HL-60 (cell line): ENCODE measurements at places on chromosomes 2 and 18.

DNA sequence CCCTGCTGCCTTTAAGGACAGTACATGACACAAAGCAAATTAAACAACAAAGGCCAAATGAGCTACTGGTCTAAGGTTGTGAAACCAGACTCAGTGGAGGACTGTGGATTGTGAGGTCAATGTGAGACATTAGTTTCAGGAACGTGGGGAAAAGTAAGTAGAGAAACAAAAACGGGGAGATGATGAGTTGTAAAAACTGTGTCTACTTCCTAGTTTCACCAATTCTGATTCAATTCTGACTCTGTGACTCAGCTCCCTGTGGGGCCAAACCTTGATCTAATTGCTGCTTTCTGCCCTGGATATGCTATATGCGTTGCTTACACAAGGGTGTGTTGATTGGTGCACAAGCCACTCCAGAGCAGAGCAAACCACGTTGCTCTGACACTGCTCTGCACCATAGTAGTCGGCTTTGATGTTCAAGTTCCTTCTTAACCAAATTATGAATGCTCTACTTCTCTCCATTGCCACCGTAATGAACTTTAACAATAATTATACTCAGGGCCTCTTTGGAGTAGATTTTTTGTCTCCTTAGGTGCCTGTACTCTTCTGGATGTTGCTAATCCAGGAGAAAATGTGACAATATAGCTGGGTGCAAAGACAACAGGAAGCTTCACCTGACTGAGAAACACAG, 1640.1 kb upstream of the CELF4 start:
- no peak for DNase-seq

DNA sequence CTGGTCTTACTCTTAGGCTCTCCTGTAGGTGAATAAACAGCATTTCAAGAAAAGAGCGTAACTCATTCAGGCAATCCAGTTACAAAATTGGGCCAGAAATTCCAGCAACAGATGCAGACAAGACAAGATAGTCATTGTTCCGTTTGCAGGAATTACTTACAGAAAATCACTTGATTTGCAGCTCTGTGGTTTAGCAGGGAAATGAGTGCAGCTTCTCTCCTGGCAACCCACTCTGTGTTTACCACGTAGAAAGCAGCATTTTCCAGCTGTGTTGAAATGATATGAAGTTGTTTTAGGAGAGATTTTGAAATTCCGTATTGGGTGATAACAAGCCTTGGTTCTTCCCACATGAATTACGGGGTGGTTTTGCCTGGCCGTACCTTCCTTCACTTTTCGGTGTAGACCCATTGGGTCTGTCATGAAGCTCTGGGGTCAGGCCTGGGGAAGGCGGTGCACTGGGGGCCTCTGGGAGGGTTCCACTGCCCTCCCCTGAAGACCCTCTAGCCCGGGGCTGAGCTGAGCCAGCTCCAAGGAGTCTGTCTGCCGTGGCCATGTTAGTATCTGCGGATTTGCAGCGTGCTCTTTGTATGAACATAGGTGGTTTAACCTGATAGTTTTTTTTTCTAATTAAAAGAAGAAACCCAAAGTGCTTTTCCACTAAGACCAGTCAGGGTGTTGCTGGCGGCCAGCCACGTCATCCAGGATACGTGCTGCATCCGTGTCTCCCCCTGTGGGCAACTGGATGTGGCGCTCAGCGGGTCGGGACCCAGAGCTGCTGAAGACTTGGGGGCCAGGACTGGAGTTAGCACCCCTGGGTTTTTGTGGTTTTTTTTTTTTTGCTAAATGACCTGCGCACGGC, 58.9 kb upstream of the KCNG2 start:
- no peak for DNase-seq

- DNase-seq: no peak
These were observed 4.4 kb downstream of the MAP4K3 start for GRCh38 chr2:39432701-39433100.

DNA sequence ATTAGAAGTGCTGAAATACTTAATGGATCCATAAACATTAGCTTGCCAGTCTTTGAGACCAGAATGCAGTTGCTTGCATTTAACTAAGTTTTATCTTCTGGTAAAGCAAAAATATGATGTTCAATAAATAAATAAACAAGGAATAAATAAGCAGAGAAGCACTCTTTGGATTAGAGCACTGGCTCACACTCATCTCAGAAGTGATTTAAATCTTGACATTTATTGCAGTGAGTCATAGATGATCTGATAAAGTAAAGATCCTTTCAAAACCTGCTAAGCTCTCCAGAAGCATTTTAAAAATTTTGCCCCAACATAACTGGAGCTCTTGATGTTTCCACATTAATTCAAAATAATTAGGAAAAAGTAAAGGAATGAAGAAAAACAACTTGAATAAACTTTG, 66.8 kb downstream of the KYNU start:
- DNase-seq: no peak

GRCh38 chr2:223113161-223113560, 61.2 kb downstream of the KCNE4 start:
- DNase-seq: no peak

DNA sequence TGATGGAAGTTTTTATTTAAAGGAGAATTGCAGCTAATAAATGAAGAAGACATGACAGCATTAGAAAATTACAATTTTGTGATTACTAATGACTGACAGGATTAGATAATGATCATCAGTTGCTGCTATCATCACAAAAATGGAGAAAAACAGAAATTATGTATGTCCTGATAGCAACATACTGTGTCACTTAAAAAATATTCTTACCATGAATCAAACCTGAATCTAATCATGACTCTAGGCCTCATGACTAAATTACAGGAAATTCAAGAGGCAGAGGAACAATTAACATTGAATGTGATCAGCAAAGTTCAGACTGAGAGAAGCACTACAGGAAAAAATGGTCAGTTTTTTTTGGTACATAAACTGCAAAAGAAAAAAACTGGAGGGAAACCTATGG, 147.8 kb downstream of the PMAIP1 start:
- DNase-seq: no peak

DNA sequence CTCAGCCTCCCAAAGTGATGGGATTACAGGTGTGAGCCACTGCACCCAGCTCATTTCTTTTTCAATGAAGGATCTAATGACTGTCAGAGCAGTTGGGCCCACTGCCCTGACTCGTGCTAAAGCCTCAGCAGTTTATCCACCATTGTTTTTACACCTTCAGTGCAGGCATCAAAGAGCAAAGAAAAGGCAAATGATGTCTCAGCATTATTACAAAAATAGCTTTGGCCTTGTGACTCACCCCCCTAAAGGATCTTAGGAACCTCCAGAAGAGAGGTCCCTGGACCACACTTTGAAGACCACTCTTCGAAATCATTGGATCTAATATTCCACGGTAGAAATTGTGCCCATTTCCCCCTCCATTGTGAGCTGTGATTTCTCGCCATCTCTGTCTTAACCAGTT, 21.3 kb downstream of the MLPH start:
- DNase-seq: no peak
